Activated CD8-positive, alpha-beta memory T cell treated with anti-CD3 and anti-CD28 coated beads for 4 hours (primary cell): ENCODE measurements at places on chromosomes 11 and 22.

DNA sequence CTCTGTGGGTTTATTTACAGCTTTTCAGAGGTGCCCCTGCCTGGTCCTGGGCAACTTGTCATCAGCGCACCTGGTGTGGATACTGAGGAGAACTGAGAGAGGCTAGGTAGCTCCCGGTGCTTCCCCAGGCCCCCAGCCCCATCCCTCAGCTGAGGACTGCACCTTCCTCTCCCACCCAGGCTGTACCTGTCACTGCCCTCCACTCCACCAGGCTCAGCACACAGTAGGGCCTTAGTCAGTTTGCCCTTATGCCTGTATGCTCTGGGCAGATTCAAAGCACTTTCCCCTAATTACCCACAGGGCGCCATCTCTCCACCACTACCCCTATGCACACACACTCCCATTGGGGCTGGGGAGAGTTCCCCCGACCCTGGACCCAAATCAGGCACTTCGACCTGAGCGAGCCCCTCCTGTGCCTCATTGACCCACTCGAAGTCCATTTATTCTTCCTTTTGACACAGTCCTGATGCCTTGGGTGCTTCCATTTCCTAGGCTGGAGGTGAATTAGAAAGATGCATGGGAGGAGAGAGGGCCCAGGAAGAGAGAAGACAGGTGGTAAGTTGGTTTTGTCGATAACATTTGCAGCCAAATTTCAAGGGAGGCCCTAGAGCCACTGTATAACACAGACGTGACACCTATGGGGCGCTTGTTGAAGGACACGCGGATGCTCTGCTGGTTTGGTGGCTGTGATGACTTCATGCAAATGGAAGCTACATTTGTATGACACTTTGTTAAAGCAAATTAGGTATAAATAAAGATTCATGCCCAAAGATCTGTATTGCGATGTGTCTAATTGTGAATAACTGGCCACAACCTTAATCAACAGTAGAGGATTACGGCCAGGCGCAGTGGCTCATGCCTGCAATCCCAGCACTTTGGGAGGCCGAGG, 13.8 kb upstream of the PICK1 start:
- no peak for DNase-seq

- no peak for DNase-seq
Observed at GRCh38 chr11:59088162-59088561, 2.1 kb downstream of the GLYATL1B start.

GRCh38 chr22:26830837-26831236, 173.4 kb downstream of the MIAT start:
- DNase-seq: no peak

- no peak for DNase-seq
Observed at GRCh38 chr11:837189-837989, 4.6 kb downstream of the CD151 start.

- no peak for DNase-seq
Observed at GRCh38 chr22:43338766-43339345, 4.3 kb downstream of the SCUBE1 start.

DNA sequence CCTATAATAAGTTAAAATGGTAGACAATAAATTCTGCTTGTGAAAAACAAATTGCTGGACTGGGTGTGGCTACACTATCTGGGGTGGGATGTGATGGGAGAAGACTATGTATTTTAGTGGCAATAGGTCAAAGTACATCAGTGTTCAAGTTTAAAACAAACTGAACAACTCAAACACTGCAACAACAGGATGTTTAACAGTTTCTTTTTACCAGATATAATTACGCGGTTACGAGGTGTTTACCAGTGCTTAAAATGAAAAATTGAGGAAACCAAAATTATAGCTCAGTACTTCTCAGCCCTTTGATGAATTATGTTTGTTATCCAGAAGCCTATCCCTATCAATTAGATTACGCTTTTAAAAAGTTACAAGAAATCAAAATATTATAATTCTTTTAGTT, 3.2 kb downstream of the PRDM10 start:
- no peak for DNase-seq

- no peak for DNase-seq
Observed at GRCh38 chr11:36493332-36493731, 16.7 kb downstream of the TRAF6 start.

DNA sequence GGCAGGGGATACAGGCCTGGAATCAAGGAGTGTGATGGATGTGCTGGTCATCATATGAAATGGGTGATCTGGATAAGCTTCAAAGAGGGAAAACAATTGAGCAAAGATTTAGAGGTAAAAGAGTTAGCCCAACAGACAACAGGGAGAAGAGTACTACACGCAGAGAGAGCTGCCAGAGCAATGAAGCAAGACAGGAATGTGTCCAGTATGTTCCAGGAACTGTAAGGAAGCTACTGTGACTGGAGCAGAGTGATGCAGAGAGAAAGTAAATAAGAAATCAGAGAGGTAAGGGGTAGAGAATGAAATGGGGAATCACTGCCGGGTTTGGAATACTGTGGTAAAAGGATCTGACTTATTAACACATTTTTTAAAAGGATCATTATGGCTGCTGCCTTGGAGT, 255.1 kb downstream of the DCDC1 start:
- no peak for DNase-seq
